ENCODE measurements at places on chromosomes 3 and 15.

- no peak for DNase-seq
Observed at GRCh38 chr15:58264053-58264971, 126.1 kb downstream of the AQP9 start.

DNA sequence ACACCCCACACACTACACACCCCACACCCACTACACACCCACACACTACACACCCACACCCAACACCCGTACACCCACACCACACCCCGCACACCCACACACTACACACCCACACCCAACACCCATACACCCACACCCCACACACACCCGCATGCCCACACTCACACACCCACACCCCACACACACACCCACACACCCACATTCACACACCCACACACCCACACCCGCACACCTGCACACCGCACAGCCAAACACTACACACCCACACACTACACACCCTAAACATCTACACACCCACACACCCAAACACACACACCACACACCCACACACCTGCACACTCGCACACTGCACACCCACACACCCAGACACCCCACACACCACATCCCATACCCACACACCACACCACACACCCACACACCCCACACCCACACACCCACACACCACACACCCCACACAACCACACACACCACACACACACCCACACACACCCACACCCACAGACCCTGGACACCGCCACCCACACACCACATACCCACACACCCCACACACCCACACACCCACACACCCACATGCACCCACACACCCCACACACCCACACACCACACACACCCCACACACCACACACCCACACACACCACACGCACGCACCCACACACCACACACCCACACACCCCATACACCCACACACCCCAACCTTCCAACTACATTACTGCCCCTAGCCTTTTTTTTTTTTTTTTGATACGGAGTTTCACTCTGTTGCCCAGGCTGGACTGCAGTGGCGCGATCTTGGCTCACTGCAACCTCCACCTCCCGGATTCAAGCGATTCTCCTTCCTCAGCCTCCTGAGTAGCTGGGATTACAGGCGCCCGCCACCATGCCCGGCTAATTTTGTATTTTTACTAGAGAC lies 16.9 kb downstream of the CEP19 start:
- DNase-seq, result no peak

- DNase-seq, result no peak
Observed at GRCh38 chr15:24955531-24955921, 739 bp downstream of the SNRPN start.

GRCh38 chr3:184335661-184336546 lies 1.5 kb upstream of the FAM131A start:
- DNase-seq, result peak; percentile 79

DNA sequence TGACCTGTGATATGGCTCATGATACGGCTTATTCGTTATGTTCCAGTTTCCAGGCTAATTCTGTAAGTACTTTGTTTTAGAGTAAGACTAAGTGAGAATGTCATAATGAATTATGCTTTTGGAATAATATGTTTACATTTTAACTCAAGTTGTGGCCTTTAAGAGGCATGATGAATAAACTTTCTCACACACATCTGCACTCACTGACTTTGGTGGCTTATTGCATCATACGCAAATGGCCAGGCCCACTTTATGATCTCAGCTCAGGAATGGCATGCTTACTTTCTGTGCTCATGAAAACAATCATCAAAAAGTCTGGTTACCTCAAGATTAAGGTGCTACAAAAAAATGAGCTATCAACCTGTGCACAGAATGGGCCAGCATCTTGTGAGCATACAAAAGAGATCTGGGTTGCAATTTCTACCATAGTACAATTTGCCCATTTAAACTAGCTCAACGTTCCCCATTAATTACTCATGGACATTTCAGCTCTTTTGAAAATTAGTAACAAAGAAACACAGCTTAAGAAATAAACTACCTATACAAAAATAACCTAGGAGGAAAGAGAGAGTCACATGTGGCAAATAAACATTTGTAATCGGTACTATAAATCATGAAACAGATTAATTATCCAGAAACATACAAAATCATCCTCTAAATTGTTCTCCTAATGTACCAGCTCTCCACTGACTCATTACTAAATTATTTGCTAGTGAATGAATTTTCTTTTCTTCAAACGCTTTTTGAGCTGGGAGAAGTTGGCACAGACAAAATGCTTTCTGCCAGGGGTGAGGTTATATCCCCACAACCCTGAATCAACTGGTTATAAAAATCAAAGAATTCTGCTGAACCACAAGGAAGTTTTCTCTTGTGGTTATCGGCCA lies 439.0 kb upstream of the ADAMTS9 start:
- no peak for DNase-seq
